ENCODE measurements at places on chromosomes 12 and 14. TPM values are rescaled to one million over a fixed set of nuclear protein-coding genes. Genes with fewer than 3 reads are reported as not detected.

DNA sequence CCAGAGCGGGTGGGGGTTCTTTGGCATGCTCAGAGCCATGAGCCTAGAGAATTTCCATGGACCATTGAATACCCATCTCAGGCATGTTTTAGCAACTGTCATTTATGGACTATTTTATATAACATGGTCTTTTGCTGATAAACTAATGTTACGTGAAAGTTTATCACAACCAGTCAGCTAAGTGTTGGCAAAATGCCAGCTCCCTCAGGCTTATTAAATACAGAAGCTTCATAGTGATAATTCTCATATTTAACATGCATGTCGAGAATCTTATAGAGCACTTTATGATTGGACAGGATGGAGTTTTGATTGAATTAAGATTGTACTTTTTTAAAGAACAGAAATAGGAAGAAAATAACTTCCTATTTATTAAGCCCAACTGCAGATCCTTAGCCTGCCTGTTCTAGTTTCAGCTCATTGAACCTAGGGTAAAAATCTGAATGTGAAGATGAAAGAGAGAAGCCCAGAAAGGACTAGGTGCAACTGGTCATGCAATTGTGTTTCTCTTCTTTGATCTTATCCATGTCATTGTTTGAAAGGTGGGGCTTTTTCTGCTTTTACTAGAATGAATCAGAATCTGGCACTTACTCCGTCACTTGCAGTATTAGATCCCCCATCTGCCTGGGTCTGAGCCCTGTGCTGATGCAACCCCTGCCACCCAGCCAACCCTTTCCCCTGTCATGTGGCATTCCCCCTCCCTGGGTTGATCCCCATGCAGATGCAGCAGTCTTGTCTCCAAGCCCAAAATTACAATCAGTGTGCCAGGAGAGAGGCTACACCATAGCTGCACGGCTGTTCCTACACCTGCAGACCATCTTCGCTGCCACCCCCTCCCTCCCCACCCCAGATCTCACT is 134.6 kb upstream of the EVL start:
- peak; percentile 39 for DNase-seq

DNA sequence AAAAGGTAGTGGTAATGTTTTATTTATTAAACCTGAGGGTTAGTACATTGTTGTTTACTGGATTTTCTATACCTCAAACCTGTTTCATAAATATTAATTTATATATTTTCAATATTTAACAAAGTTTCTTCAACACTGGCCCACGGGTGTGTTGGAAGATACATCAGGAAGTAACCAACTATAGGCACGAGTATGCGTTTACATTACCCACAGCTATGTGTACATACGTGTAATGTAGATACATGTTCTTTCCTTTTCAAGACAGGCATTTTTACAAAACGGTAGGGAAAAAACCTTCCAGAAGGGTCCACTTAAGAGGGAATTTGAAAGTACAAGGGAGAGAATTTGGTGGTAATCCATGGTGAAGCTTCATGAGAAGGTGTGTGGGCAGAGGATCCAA is 17.8 kb upstream of the KCNA1 start:
- no peak for DNase-seq

DNA sequence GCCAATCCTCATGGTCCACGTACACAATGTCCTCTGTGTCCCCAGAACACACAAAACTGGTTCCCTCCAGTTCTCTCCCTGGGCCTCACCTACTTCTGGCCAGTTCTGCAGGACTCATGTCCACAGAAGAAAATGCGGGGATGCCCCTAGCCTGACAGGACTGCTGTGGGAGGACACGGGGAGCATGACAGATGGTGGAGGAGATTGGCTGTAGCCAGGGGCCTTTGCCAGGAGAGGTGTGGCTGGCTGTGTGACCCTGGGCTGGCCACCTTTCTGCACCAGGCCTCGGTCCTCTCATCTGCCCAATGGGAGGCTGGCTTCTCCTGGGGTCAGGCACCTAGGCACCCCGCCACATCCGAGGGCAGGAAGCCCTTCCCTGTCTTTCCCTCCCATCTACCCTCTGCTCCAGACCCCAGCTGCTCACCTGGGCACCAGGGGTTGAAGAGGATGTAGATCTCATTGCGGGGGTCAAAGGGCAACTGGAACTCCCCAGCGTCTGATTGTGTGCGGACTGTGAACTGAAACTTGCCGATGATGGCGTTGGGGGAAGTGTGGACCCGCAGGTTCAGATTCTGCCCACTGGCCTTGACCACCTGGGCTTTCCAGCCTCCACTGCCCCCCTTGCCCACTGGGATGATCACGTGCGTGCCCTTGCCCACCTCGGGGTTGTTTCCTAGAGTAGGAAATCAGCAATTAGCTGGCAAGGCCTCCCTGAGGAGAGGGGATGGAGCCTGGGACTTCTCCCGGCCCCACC is 2.8 kb downstream of the TGM1 start:
- no peak for DNase-seq

- DNase-seq, result no peak
Observed at GRCh38 chr14:22502551-22502950, 86.5 kb downstream of the DAD1 start.

- DNase-seq, result peak; percentile 89
Observed at GRCh38 chr14:68977718-68978171, 1.4 kb downstream of the ACTN1 start.

DNA sequence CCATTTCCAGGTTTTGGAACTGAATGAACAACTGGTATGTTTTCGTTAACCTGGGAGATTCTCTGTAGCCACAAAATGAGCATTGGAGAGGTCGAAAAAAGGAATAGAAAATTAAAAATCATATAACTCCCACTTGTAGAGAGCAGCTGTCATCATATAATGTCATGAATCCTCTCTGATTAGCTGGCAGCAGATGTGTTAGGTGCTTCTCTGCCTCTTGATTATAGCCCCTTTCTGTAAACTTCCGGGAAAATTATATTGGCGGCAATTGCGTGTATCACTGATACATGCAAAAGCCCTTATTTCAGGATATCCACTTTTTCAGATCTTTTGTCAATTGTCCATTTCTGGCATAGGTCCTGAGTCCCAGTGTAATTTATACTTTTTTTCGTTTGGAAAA is 31.7 kb downstream of the FGD4 start:
- no peak for DNase-seq

GRCh38 chr14:57071639-57072038 is 197.1 kb downstream of the EXOC5 start:
- DNase-seq, result no peak

DNA sequence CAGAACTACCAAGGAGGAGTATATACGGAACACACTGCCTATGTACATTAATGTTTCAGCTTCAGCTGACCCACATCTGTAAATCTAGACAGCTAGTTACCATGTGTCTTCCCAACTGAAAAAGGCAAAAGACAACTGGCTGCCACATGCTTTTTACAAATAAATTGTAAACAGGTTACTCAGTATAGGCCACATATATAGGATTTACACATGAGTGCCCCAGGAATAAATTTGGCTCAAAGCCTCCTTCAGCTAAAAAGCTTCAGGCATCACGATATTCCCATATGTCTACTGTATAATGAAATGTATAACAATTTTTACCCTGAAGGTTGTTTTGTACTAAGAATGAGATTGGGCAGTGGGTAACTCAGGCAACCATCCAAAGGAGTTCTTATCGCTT is 175.9 kb upstream of the BMP4 start:
- DNase-seq, result no peak

DNA sequence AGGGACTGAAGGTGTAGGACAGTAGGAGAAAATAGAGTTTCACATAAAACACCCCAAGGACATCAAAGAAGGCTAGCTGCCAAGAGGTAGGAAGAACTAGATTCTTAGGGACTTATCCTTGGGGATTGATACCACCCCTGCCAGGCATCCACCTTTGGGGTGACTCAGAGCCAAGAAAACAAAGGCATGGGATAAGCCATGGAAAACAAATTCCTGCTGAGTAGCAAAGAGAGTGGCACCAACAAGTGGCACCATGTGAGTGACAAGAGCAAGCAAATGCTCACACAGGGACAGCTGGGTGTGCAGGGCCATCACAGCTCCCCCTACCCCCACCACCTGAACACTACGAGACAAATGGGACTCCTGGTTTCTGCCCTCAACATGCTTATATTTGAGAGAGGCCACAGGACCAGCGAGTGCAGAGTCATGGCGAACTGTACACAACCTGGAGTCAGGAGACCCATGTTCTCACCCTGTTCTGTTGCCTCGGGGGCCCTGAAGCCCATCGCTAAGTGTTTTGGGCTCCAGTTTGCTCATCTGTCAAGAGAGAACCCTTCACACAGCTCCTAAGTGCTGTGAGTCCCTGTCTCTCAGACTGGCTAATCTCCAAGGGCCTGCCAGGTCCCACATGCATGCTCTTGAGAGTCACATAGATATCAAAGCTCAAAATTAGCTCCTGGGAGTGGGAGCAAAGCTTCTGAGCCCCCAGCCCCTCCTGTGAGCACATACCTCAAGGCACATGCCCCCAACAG is 91.9 kb downstream of the DPF3 start:
- DNase-seq, result no peak

DNA sequence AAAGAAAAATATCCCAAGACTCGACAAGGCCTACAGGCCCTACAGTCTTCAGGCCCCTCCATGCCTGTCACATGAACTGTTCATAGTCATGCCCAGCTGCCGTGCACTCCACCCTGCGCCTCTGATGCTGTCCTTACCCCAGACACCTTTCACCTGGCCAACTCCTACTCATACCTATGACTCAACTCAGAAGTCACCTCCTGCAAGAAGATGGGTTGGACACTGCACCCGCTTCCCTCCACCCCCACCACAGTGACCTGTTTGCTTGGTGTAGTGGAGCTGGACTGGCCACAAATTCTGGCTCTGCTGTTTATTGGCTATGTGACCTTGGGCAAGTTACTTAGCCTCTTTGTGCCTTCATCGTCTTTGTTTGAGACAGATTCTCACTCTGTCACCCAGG is 56.2 kb downstream of the PHETA1 start:
- no peak for DNase-seq

DNA sequence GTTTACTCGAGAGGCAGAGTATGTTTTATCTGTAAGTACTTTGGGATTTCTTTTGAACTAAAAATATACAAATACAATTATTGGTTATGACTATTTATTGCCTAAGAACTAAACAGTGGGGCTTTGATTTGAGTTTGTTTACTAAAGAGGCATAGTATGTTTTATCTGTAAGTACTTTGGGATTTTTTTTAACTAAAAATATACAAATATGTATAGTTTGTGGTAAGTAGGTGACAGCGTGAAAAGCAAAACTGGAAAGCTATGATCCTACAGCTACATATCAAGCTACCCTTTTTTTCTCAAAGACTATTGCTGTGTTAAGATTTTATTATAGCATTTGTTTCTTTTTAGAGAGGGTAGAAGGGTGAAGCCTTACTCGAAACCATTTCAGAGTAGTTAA is 171.0 kb downstream of the RAD51B start:
- DNase-seq, result no peak

DNA sequence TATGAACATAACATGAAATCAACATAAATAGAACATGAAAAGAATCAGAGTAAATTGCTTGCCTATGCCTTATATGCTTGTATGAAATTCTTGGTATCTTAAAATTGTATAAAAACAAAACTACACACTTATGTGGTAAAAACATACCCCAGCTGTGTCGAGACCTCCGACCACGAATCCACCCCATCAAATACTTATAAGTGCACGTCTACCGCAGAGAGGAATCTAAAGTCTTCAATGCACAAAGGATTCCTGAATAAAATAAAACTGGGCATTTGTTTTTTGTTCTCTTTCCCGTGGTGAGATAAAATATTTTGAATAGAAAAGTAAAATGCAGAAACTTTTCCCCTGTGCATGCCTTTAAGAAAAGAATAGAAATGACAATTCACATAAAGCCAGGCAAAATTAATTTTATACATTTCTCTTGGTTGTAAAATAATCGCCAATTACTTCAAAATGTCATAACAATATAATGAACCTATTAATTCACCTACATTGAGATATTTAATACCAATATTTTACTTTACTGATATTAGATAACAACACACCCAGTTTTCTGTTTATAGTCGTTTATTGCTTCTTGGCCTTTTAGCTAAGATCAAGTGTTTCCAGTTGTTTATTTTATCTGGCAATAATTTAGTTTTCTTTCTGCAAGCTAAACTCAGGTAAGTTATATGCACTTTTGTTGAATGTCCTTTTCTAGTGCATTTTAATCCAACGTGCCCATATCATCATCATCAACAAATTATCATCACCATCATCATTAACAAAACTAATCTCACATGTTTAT is 1.0 kb downstream of the KLRK1 start:
- no peak for DNase-seq

DNA sequence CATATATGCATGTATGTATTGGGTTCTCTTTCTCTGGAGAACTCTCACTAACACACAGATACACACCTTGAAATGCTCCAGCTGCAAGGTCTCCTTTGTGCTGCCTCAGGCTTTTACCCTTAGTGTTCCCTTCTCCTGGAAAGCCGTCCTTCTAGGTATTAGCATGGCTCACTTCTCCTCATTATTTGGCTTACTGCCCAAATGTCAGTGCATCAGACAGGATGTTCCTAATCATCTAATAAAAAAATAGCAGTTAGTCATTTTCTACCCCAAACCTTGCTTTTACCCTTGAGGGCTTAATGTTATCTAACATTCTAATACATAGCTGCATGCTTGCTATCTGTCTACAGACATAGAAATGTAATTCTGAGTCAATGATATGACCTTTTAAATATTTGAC is 109.0 kb upstream of the SLC16A7 start:
- DNase-seq, result peak; percentile 1

DNA sequence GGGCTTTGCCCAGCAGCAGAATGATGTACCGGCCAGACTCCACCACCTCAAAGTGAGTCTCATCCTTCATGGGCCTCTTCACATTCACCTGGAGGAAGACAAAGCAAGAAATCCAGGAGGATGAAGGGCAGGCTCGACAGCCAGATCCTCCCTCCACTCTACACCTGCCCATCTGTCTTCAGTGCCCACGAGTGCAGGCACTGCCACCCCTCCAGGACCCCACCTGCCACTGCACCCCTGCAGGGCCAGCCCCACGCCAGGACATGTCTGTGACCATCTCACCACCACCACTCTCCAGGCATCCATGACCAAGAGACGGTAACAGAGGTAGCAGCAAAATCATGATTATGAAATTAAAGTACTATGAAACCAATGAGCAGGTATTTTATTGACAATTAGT is 84.3 kb upstream of the ANO2 start:
- no peak for DNase-seq

DNA sequence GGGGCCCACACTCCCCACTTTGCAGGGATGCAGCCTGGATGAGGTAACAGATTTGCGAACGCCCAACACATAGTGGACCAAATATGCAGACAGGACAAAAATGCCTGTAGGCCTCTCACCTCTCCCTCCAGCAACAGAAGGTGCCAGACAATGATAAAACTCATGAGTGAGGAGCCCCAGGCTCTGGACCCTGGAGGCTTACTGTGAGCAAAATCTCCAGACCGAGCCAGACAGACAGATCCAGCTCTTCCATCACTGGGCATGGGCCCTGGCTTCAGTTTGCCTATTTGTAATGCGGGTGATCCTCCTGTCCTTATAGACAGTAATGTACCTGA is 42.3 kb downstream of the IRF2BPL start:
- no peak for DNase-seq

CYP27B1 gene
- polyA plus RNA-seq, result 0.42 TPM

RD3L gene
- not detected for polyA plus RNA-seq

RIMBP2 gene
- not detected for polyA plus RNA-seq

CDCA3 gene
- polyA plus RNA-seq, result 30.2 TPM

CLEC1A gene
- not detected for polyA plus RNA-seq

DTX3 gene
- 7.7 TPM for polyA plus RNA-seq

KRT77 gene
- polyA plus RNA-seq, result not detected

IKBIP gene
- polyA plus RNA-seq, result 121 TPM

LRRC10 gene
- not detected for polyA plus RNA-seq

PZP gene
- polyA plus RNA-seq, result not detected

PTGER2 gene
- 9.1 TPM for polyA plus RNA-seq

KRT6C gene
- not detected for polyA plus RNA-seq

Measured in GM23248 (cell line).